Midbrain (tissue), 1 donor: ENCODE measurements at places on chromosomes 7 and 10.

DNA sequence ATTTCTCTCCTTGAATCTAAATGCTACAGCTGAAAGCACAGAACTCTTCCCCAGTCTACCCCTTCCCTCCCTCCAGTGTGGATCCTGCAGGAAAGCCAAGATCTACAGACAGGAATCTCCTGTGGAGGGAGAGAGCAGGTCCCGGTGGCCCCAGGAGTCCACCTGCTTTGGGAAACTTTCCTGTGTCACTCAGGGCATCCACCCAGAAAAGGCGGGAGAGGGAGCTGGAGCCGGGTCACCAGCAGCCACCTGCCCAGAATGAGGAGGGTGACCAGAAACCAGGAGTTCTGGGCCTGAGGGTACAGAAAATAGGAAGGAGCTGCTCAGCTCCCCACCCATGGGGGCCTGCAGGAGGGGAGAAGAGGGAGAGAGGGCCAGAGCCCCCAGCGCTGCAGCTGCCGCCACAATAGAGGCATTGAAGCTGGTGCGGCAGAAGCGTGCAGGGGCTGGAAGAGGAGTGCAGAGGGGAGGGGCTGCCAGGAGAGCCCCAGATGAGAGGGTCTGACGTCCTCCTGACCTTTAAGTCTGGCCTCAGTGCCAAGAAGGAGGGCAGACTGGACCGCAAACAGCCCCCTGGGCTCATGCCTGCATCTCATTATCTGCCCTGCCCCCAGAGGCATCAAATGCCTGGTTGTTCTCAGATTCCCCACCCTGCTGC is 56.3 kb upstream of the TMEM72 start:
- peak; percentile 7 for DNase-seq

- DNase-seq, result no peak
Measured at GRCh38 chr10:20614911-20615310, 282.2 kb downstream of the NEBL start.

- no peak for DNase-seq
Measured at GRCh38 chr10:131316321-131317075, 5.0 kb upstream of the TCERG1L start.

DNA sequence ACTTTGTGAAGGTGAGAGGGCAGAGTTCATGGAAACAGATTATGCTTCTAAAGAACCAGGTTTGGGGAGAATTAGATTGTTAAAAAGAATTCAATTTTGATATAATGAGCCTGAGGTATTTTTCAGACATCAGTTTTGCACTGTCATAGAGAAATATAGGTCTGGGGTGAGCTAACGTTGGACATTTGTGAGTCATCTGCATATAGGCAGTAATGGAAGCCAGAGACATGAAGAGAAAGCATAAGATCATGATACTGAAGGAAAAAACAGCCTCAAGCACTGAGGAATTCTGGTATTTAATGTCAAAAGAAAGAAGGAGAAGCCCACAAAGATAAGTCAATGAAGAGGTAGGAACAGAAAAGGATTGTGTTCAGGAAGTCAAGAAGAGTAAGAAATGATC is 32.4 kb upstream of the COL1A2 start:
- DNase-seq, result no peak

DNA sequence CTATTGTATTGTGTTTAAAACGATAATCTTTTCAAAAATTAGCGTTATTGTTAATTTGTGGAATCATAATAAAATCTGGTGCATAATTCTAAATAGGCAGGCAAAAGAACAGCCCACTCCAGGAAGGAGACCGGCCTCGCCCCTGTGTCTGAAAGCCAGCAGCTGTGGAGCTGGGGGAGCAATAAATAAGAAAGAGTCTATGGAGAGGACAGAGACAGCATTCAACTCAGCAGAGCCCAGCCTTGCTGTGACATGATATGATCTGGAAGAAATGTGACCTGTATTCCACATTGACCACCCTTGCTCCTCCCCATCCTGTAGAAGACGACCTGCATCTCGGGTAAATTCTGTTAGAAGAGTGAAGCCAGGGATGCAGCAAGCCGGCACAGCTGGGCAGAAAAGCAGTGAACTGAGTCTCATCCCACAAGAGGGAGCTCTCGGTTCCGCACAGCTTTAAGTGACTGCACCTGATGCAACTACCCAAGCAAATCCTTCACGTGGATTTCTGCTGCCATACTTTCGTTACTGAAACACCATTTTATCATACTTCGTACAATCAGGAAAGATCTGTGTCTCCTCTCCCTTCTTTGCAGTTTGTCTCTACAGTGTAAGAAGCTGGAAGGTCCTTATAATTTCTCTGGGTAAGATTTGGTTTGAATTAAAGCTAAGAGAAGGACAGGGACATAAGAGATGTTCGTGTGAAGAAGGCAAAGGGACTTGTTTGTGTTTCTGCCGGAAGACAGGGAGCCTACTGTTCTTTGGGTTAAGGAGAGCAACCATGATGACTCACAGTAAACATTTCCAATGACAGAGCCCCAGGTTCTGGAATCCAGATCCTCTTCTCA is 427.1 kb downstream of the GPAM start:
- DNase-seq, result peak; percentile 10

- DNase-seq, result no peak
Measured at GRCh38 chr10:488081-488932, 201.2 kb downstream of the DIP2C start.

DNA sequence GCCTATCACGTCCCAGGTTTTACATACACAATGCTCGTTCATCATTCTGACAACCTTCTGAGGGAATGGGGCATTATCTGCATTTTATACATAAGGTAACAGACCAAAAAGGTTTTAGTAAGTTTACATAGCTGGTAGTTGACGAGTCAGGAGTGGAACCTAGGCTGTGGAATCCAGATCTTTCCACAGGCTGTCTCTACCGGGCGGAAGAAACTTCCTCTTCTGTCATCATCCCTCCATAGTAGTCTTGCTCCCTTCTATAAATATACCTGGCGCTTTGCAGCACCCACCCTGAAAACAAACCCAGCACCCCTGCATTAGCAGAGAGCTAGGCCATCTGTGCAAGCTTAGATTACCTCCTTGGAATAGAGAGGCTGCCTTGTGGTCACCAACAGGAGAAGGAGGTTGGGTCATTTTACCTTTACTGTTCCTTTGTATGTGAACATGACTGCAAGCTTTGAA is 1.3 kb downstream of the TSPAN13 start:
- no peak for DNase-seq

- DNase-seq, result no peak
Measured at GRCh38 chr7:50564640-50565558, at the start of gene DDC. DDC (minus strand) TSS chr7:50565405; CDS start chr7:50544085, 21,320 bp downstream.

- no peak for DNase-seq
Measured at GRCh38 chr7:27164367-27165088, 809 bp downstream of the HOXA9 start.

GRCh38 chr10:613271-614138 is 76.0 kb downstream of the DIP2C start:
- no peak for DNase-seq

GRCh38 chr7:111083413-111083812 is 7.5 kb upstream of the LRRN3 start:
- DNase-seq, result no peak

GRCh38 chr7:157729566-157729965 is 392.8 kb downstream of the DNAJB6 start:
- DNase-seq, result no peak

DNA sequence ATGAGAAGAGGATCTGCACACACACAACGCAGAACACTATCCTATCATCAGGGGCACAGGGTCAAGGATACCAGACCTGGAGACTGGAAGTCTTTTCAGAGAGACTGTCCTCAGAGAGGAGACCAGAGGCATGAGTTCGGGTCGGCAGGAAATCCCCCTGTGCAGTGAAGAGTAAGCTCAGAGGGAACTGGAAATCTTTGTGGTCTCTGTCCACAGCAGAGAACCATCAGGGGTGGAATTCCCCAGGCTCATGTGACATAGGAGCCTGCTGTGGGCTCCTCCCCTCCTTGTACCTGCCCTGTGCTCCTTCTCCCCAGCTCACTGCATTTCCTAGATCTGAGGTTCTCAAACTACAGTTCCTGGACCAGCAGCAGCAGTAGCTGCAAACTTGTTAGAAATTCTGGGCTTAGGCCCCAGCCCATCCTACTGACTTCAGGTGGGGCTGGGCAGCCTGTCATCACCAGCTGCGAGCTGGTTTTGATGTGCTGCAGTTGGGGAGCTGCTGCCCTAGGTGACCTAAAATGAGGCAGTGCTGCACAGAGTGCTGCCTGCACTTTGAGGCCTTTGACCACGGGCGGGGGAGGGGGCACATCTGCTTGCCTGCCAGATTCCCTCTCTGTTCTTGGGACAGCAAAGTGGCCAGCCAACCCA is 2.4 kb downstream of the ZMIZ2 start:
- no peak for DNase-seq

- no peak for DNase-seq
Measured at GRCh38 chr7:114687238-114687637, 234.7 kb upstream of the MDFIC start.

DNA sequence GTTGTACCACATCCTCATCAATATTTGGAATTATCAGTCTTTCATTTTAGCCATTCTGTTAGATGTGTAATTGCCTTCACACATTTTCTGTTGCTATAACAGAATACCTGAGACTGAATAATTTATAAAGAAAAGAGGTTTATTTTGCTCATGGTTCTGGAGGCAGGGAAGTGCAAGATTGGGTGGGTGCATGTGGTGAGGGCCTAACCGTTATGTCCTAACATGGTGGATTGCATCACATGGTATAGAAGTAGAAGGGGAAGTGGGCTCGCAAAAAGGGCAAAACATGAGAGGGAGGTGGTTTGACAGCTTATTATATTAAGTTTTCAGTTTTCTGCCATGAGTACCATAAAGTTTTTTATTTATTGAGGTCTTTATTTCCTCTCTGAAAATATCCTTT is 452.0 kb downstream of the ARL4A start:
- no peak for DNase-seq

DNA sequence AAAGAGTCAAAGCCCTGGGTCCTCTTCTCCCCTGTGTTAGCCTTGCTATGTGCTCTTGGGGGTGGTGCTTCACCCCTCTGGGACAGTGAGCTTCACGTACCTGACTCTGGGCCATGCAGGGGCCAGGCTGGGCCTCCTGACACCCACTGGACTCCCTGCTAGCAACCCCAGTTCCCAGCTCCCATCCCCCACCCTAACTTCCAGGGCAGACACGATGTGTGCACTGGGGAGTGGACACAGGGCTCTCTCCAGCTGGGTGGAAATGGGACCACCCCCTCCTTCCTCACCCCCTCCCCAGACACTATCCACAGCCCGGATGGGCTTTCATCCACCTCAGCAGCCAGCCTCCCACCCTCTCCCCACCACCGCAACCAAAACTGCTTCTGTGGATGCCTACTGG is 113.0 kb upstream of the ZNF479 start:
- no peak for DNase-seq

GRCh38 chr10:114957673-114958072 is 19.7 kb downstream of the TRUB1 start:
- DNase-seq, result no peak

- no peak for DNase-seq
Measured at GRCh38 chr7:122248472-122248871, 56.1 kb downstream of the FEZF1 start.

DNA sequence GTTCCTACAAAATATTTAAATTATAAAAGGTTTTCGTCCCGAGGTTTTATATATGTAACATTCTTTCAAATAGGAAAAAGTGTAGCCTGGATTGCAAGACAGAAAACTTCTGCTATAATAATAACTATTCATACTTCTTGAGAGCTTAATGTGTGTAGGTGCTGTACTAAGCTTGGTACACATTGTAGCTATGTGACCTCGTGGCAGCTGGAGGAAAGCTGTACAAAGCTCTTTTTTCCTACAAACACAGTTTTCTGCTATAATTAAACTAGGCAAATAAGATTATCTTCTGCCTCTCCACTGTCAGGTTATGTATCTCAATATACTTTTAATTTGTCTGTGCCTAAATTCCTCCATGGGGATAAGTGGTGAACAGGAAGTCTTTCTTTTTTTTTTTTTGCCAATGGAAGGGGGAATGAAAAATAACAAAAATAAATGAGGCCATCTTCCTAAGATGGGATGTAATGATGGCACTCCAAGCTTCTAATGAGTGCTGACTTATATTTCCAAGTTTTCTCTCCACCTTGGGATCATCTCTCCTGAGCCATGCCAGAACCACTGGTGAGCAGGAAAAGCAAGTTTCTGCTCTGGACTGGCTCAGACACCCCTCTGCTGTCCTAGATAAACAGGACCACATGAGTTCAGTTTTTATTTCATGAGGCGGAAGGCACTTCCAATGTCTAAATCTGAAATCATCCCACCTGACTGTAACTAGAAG is 9.9 kb downstream of the SGMS1 start:
- DNase-seq, result no peak

- no peak for DNase-seq
Measured at GRCh38 chr10:42979181-42979580, 97.7 kb upstream of the RET start.

GRCh38 chr7:79822620-79823240 is 311.9 kb upstream of the GNAI1 start:
- DNase-seq, result no peak

DNA sequence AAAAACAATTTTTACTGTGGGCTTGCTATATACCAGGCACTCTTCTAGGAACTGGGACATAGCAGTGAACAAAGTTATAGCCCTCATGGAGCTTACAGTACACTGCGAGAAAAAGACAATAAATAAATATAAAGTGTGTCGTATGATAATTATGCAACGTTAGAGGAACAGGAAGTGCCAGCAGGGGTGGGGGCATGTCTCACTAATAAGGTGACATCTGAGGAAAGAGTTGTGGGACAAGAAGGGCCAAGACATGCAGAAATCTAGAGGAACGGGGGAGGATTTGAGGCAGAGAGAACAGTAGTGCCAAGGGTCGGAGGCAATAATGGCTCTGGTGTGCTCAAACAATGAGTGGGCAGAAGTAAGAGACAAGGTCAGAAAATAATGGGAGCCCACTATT is 52.8 kb downstream of the LMBR1 start:
- DNase-seq, result no peak

GRCh38 chr7:121271916-121272315 is 56.9 kb upstream of the WNT16 start:
- no peak for DNase-seq

GRCh38 chr10:68111584-68111983 is 2.3 kb downstream of the MYPN start:
- no peak for DNase-seq

- no peak for DNase-seq
Measured at GRCh38 chr10:127034790-127035189, 129.6 kb downstream of the DOCK1 start.
